ENCODE measurements at places on chromosomes 6 and 20. TPM values are rescaled to one million over a fixed set of nuclear protein-coding genes. Genes with fewer than 3 reads are reported as not detected.

Gene OR12D3
- total RNA-seq = not detected

GRCh38 chr20:1667502-1668085 is 10.0 kb upstream of the SIRPG start:
- no peak overlapping the region for H3K27ac ChIP-seq
- no peaks in the 10 kb centered on the region for H3K27me3 ChIP-seq
- no peak overlapping the region for H3K4me3 ChIP-seq
- no peak for DNase-seq

DNA sequence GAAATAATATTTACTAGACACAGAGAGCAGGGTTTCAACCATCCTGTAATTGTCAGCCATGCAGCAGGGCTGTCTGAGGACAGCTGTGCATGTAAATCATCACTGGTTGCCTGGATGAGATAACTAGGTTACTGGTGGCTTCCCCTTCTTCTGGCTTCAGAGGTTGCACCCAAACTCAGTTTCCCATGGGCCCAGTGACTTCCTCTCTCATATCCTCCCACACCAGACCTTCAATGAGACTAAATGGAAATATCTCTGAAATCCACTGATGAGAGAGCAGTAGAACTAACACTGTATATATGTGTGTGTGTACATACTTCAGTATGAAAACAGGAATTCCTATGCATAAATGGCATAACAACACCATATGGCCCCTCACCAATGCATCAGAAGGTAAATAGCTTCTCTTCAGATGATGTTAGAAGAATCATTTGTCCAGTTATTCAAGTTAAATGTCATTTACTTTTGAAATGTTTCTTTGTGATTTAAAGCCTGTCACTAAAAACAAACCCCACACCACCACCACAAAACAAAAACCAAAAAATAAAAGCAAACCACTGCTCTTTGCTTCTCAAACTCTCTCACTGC is 51.0 kb upstream of the IL20RA start:
- no peaks in the 10 kb centered on the region for H3K36me3 ChIP-seq
- H3K27me3 ChIP-seq = no peaks in the 10 kb centered on the region
- H3K4me3 ChIP-seq = peak overlapping the region; percentile 31
- H3K27ac ChIP-seq = peak overlapping the region; percentile 92
- peak; percentile 94 for DNase-seq
- peaks cover 82% of the 10 kb centered on the region for H3K4me1 ChIP-seq

- H3K4me3 ChIP-seq = no peak overlapping the region
- no peak overlapping the region for H3K27ac ChIP-seq
- H3K27me3 ChIP-seq = no peaks in the 10 kb centered on the region
- DNase-seq = no peak
- H3K4me1 ChIP-seq = peaks cover 10% of the 10 kb centered on the region
These were observed 53.6 kb upstream of the BHLHE23 start for GRCh38 chr20:63060057-63060991.

DNA sequence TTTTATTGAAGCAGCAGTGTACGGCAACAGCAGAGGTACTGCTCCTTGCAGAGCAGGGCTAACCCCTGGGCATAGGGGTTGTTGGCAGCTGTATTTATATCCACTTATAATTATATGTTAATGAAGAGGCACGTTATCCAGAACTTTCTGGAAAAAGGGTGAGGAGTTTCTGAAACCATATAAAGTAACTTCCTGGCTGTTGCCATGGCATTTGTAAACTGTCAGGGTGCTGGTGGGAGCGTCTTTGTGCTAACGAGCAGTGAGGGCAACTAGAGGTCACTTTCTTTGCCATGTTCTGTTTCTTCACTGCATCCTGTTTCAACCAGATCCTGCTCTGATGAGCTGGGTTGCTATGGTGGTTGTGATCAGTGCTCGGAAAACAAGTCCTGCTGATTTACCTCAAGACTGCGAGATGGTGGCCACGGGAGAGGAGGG is 11.1 kb upstream of the ARFGEF2 start:
- H3K4me3 ChIP-seq = no peak overlapping the region
- H3K36me3 ChIP-seq = no peaks in the 10 kb centered on the region
- H3K4me1 ChIP-seq = no peaks in the 10 kb centered on the region
- no peak for DNase-seq
- no peak overlapping the region for H3K27ac ChIP-seq
- no peaks in the 10 kb centered on the region for H3K27me3 ChIP-seq

DNA sequence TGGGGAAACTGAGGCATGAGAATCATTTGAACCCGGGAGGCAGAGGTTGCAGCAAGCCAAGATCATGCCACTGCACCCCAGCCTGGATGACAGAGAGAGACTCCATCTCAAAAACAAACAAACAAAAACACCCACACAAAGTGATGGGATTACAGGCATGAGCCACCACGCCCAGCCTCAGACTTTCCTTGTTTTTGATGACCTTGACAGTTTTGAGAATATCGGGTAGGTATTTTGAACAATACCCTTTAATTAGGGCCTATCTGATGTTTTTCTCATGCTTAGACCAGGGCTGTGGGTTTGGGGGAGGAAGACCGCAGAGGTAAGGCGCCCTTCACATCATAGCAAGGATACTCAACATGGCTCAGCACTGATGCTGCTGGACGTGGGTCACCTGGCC is 63.4 kb downstream of the ADNP start:
- no peaks in the 10 kb centered on the region for H3K27me3 ChIP-seq
- peaks cover 22% of the 10 kb centered on the region for H3K4me1 ChIP-seq
- no peak overlapping the region for H3K27ac ChIP-seq
- DNase-seq = no peak
- peaks cover 11% of the 10 kb centered on the region for H3K36me3 ChIP-seq

DNA sequence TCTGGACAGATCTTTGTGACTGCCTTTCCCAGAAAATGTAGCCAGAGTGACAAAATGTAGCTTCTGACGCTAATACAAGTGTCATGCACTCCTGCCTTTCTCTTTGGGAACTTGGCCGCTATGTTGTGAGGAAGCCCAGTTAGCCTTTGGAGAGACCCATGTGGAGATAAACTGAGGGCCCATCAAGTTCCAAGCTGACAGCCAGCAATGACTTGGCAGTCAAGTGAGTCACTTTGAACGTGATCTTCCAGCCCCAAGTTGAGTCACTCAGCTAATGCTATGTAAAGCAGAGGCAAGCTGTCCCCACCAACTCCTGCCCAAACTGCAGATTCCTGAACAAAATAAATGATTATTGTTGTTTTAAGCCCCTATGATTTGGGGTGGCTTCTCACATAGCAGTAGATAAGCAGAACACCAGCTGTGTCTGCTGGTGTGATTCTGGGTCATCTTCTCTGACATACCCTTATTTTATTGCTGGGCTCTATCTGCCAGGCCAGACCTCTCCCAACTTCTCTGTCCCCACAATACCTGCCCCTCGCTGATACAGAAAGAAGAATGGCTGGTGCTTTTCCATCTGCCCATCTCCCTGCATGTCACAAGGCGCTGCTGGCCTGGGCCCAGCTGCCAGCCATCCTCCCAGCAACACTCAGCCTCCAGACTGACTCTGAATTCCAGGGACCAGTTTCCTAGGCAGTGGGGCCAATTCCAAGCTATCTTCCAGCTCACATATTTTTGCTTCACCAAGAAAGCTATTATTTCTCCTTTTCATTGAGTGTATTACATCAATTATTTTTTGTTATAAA is 274.8 kb downstream of the LRFN2 start:
- H3K4me1 ChIP-seq = no peaks in the 10 kb centered on the region
- H3K36me3 ChIP-seq = no peaks in the 10 kb centered on the region
